ENCODE measurements at places on chromosomes 16 and 17.

- DNase-seq = no peak
Observed at GRCh38 chr17:28335959-28336871, 654 bp downstream of the TNFAIP1 start.

- DNase-seq = no peak
Observed at GRCh38 chr17:81962499-81963441, 1.8 kb upstream of the NOTUM start.

DNA sequence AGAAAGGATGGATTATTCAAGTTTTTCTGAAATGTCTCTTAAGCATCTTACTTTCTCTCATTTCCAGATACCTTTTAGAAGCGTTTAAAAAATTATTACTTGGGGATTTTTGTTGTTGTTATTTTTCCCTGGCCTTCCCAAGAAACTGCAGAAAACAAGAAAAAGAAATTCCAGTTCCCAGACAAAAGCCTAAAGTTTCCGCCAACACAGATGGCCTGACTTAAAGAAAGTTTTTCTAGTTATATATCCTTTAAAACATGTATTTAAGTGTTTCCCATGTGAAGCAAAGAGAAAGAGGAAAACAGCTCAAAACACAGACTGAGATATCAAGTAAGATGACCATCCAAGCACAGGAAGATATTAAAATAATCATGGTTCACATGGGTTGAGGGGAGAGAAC is 401.7 kb upstream of the MAF start:
- no peak for DNase-seq

DNA sequence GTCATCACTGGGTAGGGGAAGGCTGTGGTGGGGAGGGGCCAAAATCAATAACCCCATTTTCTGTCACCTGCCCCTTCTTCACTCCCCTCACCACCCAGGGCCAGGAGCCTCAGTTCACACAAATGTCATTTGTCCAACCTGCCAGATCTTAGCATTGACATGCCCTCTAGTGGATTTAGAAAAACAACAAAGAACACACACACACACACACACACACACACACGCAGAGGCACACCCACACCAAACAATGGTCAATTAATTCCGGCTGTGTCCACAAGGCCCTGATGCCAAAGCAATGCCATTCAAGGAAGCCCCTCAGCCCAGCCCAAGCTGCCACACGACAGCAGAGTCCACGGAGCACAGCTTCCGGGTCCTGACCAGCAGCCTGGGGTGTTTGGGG is 68.4 kb downstream of the NOG start:
- no peak for DNase-seq

DNA sequence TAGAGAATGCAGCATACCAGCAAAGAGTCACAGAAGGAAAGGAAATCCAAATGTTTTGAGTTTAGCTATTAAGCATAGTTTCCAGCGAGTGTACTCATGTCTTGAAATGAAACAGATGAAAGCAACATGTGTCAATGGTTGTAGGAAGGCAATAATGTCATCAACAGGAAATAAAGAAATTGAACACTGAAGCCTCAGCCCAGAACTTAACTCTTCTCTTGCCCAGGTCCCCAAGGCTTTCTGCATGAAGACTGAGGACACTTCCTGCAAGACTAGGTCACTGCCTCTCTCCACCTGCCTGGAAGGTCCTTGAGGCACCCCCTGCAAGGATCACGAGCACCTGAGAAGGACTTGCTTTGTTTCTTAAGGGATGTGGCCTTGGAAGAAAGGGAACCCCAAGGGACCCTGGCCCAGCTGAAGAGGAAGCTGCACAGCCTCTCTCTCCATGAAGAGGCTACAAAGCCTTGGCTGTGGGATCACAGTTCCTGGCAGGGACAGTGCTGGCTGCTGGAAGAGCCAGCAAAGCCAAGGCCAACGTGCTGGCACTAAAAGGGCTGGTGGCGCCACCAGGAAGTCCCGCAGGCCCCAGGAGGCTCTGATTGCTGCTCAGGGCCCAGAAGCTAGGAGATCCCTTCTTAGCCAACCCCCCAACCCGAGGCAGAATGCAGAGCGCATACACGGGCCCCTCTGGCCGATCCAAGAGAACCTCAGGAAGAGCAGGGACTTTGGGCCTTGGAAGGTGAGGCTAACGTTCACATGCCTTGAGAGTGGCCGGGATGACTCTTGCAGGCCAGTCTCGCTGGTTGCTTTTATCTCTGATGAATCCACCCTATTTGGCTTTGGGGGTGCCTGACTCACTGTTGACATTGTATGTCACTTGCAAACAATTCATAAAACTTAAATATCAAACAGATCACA is 23.4 kb upstream of the AXIN2 start:
- DNase-seq = no peak

DNA sequence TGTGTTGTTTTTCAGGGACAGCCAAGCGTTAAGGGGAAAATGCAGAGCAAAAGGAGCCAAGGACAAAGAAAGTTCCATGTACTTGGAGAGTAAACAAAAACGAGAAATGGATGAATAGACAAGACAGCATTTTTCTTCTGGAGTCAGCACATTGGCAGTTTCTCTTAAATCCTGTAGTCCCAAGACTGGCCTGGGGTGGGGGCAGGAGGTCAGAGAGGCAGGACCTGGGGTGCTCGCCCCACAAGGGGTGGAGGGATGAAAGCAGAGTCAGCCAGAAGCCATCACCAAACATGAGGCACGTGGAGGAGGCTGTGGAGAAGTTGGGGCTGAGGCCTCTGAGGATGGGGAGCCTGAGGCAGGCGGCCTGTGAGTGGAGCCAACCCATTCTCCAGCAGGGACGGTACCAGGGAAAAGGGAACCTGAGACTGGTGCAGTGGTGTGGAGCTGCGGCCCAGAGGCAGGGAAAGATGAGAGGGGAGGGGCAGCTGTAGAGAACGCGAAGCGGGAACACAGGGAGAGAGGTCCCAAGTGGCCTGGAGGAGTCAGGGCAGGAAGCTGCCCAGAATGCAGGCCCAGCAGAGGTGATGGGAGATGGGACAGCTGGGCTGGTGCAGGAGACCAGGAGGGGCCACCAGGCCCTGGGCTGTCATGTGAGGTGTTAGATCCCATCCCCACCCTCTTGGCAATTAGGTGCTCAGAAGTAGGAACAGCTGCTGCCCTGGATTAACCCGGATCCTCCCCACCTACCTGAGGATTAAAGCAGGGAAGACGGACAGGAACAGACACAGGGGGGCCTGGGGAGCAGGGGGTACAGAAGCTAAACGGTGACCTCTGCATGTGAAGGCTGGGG is 3.3 kb downstream of the TLCD3B start:
- no peak for DNase-seq

DNA sequence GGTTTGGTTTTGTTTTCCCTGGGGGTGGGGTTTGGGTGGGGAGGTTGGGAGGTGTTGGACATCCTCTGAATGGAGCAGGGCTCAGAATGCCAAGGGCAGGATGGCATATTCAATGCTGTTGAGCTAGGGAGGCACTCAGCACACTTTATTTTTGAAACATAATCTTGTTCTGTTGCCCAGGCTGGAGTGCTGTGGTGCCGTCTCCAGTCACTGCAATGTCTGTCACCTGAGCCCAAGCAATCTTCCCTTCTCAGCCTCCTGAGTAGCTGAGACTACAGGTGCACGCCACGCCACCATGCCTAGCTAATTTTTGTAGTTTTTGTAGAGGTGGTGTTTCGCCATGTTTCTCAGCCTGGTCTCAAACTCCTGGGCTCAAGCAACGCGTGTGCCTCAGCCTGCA is 186.1 kb downstream of the RPTOR start:
- no peak for DNase-seq

GRCh38 chr16:6247150-6247549 is 1085.5 kb upstream of the RBFOX1 start:
- no peak for DNase-seq

GRCh38 chr17:55533608-55534007 is 22.4 kb upstream of the SMIM36 start:
- DNase-seq = no peak

DNA sequence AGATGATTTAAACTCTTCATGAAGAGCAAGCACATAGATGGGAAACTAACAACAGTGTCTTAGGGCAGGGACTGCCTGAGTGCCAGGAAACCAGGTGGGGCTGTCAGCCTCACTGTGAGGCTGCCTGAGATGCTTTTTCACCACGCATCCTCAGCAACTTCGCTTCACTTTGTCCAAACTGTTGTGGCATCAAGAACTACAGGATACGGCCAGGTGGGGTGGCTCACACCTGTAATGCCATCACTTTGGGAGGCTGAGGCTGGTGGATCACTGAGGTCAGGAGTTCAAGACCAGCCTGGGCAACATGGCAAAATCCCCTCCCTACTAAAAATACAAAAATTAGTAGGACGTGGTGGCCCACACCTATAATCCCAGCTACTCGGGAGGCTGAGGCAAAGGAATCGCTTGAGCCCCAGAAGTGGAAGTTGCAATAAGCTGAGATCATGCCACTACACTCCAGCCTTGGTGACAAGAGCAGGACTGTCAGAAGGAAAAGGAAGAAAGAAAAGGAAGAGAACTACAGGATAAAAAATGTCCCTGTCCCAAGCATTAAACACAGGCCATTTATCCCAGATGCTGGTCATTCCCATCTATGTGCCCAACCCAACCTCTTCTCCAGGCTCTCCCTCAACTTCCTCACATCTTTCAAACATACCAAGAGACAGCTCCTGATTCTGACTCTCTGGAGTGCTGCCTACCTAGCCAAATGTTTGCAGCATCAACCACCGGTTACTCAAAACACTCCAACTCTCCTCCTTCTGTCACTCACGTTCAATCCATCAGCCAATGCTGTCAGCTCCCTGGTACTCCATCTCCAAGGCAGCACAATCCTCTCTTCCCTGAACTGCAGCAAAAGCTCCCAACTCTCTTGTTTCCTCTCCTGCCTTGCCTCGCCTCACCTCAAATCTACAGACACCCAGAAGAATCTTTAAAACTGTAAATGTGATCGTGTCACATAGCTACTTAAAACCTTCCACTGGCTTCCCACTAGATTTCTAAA is 1.6 kb downstream of the EIF4A3 start:
- DNase-seq = no peak

GRCh38 chr16:802914-803753 is 2.6 kb upstream of the GNG13 start:
- DNase-seq = no peak

DNA sequence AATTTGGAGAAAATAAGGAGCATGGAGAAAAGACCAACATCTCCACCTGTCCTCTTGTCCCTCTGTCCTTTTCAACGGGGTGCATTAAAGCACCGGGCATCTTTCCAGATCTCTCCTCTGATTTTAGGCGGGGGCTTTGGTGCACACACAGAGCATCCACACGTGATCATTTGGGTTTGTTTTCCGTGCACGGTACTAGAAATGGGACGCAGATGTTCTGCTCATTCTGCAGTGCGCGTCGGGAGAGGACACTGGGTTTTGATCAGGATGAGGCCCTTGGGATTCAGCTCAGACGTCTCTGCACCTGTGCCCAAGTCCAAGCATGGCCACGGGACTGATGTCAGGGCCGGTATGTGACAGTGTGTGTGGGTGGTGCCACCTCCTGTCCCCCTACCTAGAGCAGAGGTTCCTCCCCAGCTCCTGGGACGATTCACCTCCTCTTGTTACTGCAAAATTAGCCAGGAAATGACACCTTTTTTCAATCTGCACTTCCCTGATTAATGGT is 31.9 kb downstream of the PDIA2 start:
- no peak for DNase-seq

- DNase-seq = no peak
Observed at GRCh38 chr17:36686123-36686669, 84.8 kb downstream of the MRM1 start.
